ENCODE measurements at places on chromosomes 11 and 22.

DNA sequence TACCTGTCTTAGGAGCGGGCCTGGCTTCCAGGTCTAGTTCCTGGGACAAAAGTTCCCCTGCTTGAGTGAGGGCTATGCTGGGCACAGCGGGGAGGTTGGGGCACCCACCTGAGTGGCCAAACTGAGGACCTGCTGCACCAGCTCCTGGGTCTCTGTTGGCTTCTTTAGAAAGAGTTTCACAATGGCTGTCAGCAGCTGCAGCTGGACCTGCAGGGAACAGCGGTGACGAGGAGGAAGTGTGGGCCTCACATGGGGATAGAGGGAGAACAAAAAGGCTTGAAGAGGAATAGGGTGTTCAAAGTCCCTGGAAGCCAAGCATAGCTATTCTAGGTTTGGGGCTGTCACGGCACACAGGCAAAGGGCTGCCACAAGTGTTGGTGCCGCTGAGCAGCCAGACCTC is 26.7 kb upstream of the RASL10A start:
- DNase-seq, result no peak

GRCh38 chr11:75655605-75656004 is 13.2 kb downstream of the MAP6 start:
- no peak for DNase-seq

- no peak for DNase-seq
Measured at GRCh38 chr22:49751318-49751965, 76.2 kb downstream of the BRD1 start.

- no peak for DNase-seq
Measured at GRCh38 chr11:47434011-47434786, 8.0 kb upstream of the PSMC3 start.

GRCh38 chr11:120122924-120123683 is 14.8 kb downstream of the TRIM29 start:
- no peak for DNase-seq

GRCh38 chr11:6497069-6497839 is at the start of gene DNHD1:
Gene DNHD1, plus strand, starts transcription at chr11:6497280. Its CDS starts 936 bp downstream, at chr11:6498216.
- DNase-seq, result no peak

- DNase-seq, result no peak
Measured at GRCh38 chr11:111846636-111847035, 24.7 kb downstream of the ALG9 start.

DNA sequence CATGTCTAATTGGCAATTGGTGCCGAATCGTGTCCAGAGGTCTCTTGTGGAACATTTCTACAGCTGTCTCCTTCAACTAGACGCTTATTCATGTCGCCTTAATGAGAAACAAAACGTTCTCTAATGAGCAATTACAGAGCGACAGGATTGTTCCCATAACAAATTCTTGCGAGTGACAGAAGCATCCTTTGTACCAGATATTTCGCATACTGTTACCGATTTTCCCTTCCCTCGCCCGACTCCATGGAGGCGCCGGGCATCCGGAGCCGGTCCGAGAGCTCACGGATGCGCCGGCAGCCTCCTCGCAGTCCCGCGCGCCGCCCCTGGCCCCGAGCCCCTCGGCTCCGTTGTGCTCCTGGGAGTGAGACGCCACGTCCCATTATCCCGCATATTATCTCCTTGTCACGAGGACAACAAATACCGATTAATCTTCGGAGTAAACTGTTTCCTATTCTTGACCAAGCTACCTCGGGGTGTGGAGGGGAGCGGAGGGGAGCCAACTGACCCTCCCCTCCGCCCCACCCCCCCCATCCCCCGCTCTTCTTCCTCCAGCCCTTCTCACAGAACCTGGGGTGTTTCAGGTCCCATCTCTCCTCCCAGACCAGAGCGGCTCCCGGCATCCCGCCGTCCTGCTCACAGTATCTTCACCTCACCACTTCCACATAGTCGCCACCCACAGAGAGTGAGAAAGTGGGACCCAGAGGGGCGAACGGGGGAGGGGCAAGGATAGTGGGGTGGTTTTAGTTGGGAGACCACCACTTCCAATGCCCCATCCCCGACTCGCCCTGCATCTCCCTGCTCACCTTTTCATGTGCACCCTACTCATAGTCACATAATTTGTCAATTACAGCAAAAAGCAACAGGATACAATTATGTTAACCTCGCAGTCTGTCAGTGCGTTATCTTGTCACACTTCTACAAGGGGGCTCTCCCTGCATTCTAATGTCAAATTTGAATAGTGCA is 11.4 kb downstream of the PAX6 start:
- DNase-seq, result no peak

DNA sequence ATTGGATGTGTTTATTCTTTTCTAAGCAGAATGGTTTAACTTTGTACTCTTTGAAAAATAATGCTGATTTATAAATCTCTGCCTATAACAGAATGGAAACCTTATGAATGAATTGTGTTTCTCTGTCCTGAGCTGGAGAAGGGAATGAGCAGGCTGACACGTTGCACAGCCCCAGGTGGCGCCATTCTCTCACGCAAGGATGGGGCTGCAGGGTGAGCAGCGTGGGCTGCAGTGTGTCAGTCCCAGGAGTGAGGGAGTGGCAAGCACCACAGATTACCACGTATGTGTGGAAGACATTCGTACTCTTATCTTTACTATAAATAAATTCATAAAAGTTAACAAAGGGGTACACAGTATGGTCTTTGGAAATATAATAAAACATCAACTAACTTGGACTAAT is 33.4 kb downstream of the FDX1 start:
- no peak for DNase-seq

GRCh38 chr22:30855266-30855665 is 113.3 kb downstream of the MORC2 start:
- no peak for DNase-seq

DNA sequence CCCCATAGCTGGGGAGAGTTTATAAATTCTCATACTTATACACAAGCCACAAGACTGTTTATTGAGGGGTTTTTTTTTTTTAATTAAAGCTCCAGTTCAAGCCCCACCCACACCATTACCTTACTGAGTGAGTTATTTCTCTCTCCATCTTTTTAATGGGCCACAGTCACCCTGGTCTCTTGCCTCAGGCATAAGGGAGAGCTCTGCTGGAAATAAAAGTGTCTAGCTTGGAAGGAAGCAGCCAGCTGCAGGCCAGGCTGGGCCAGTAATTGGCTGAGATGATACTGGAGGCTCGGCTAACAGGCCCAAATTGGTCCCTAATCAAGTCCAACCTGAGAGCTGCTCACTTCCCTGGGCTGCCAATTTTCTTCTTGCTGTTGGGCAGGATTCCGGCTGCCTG is 174.1 kb downstream of the INSC start:
- no peak for DNase-seq

DNA sequence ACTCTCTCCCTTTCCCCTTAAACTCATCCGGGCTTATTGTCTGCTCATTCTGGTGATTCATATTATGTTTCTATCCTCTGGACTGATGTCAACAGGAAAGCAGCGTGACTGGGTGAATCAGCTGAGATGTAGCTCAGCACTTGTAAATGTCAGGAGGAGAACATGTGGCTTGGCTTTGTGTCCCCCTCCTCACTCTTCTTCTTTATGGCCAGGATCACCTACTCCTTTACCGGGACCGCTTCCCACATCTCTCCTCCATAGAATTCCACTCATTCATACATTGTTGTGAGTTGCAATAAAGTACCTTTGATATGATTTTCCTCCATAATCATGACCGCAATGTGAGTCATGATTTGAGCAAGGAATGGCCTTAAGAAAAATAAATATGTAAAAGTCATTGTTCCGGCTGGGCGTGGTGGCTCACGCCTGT is 15.8 kb upstream of the SYN3 start:
- DNase-seq, result no peak

DNA sequence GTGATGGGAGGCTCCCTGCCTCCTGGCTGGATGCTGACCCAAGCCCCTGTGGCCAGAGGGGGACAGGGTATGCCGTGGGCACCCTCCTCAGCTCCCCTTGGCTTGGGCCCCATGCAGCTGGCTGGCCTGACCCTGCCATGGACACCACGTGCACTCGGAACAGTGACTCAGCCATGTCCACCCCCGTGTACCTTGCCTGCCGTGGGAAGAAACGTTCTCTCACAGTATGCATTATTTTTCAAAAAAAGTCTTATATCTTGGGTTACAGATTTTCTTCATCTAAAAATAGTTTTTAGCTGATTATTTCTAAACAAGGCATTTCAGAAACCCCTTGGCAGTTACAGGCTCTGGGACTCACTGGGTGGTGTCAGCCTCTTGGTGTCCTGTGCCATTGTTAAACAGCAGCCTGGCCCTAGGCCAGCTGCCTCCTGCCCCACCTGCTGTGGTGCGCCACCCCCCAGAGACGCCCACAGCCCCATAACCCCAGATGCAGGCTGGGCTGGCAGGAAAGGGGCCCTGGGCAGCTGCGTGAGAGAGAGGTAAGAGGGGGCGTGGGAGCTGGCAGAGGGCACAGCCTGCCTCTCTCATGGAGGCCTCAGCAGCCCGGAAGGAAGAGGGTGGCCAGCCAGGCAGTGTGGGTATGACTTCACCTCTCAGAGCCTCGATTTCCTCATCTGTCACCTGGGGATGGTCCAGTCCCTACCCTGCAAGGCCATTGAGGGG is 99.8 kb downstream of the MORC2 start:
- DNase-seq, result no peak

DNA sequence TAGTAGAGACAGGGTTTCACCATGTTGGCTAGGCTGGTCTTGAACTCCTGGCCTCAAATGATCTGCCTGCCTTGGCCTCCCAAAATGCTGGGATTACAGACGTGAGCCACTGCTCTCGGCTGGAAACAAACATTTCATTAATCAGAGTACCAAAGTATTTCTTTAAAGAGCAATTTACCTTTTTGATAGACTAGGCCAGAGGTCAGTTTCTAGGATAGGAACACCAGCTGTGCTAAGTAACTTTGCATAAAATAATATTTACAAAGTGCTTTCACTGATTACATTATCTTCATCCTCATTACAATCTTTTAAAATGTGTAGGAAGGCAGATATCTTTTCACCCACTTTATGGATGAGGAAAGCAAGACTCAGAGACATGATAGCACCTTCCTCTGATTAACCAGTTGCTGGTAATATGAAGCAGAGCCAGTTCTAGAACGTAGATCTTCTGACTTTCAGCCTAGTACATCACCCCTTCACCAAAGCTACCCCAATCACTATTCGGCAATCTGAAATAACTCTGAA is 355.2 kb downstream of the SOX6 start:
- DNase-seq, result no peak

DNA sequence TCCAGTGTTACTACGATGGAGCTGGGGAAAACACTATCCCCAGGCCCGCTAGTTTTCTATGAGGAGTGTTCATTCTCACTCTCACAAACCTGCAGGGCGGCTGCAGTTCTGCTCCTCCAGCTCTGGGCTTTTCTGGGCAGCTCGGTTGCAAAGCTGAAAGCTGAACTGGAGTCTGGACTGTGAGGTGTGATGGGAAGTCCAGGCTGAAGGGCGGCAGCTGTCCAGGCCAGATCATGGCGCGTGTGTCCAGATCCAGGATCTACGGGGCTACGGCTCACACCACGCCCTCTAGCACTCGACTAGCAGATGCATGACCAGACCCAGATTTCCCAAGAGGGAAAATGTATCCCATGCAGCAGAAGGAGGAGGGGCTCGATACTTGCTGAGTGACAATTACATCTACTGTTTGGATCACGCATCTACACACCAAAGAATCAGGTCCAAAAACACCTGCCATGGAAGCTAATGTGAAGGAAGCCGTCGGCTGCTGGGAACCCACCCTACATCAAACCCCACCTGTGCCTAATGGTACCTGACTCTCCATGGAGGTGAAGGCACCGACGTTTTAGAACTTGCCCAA is 555.0 kb downstream of the BRD1 start:
- no peak for DNase-seq

GRCh38 chr11:99383648-99384245 is 363.0 kb downstream of the CNTN5 start:
- DNase-seq, result no peak

DNA sequence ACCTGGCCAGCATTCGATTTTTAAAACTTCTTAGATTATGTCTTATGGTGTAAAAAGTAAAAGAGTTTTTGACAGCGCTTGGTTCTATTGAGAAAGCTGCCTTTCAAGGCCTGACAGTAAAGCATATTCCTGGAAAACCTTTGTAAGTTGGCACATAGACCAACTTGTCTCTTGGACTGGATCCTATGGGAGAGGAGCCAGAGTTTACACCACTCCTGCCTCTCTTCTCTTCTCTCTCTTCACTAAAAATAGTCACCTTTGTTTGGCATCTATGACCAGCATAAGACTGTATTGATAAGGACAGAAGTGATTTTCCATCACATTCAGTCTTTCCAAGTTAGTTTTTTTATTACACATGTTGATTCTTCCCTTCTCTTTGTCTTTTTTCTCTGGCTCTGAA is 33.7 kb downstream of the CSRP3 start:
- no peak for DNase-seq

- no peak for DNase-seq
Measured at GRCh38 chr11:72354356-72355115, 79.8 kb downstream of the CLPB start.

- DNase-seq, result no peak
Measured at GRCh38 chr11:108170184-108170583, 48.8 kb downstream of the ACAT1 start.

DNA sequence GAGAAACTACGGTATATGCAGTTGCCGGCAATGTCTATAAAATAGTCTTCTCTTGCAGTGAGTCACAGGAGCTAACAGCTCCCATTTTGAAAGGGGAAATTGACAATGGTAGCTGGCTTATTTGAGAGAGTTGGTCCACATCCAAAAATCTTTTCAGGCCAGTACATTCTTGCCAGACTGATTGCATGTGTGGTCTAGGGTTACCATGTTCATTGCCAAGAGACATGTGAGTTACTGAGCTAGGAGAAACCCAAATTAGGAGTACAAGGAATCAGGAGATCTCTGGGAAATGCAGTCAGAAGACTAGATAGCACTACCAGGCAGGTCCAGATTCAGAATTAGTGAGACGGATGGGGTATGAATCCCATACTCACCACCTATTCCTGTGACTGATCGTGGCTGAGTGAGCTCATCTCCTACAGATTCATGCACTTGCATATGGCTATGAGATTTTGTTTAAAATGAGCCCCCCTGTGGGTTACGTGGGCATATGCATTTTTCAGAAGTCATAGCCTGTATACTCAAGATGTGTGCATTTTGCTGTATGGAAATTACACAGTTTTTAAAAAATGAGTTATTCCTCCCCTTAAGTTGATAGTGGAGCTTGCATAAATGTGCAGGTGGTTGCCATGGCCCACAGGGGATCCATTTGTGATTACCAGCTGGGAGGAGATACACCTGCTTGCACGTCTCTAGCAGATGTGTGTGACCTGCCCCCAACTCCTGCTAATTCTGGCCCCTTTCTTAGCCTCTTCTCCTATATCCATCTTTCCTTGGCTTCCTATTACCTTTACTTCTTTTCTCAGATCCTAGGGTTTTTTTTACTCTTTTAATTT is 102.7 kb downstream of the COMMD9 start:
- DNase-seq, result no peak
